ENCODE measurements at places on chromosomes 6 and 20.

- no peak for DNase-seq
Observed at GRCh38 chr6:134293659-134294161, 24.2 kb downstream of the SGK1 start.

DNA sequence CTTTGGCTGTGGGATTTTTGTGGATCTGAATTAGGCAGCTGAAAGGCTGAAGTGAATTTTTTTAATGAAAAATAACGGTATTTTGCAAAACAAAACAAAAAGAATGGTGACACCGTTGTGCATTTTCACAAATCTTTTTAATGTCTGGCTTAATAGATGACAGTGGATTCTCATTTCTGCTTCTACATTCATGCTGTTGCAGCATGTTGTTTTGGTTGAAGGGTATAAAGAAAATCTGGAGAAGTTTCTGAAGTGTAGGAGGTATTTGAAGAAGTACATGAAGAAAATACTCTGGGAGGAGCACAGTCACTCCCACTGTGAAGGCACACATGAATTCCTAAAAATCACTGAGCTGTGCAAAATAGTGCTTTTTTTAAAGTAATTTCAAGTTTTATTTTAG is 3.1 kb upstream of the MAP3K5 start:
- DNase-seq, result no peak

GRCh38 chr6:164906766-164907165 is 402.6 kb downstream of the C6orf118 start:
- no peak for DNase-seq

- no peak for DNase-seq
Observed at GRCh38 chr6:1256435-1257008, 55.4 kb upstream of the FOXQ1 start.

DNA sequence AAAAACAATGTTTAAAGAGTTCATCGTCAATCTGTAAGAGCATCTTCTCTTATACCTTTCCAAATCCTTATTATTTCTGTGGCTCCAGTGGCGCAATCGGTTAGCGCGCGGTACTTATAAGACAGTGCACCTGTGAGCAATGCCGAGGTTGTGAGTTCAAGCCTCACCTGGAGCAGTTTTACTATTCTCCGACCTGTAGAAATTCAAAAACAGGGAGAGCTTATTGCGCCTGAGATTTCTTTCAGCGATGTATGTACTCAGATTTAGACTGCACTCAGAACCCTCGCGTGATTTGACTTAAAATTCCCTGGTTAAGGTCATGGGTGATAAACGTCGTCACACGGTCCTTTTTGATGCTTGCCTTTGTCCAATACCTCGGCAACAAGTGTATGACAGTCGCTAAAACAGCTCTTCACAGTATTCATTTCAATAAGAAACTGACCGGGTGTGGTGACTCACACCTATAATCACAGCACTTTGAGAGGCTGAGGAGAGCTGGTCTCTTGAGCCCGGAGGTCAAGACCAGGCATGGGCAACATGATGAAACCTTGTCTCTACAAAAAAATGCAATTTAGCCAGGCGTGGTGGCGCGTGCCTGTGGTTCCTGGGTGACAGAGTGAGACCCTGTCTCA is 11.9 kb downstream of the GPX5 start:
- no peak for DNase-seq

DNA sequence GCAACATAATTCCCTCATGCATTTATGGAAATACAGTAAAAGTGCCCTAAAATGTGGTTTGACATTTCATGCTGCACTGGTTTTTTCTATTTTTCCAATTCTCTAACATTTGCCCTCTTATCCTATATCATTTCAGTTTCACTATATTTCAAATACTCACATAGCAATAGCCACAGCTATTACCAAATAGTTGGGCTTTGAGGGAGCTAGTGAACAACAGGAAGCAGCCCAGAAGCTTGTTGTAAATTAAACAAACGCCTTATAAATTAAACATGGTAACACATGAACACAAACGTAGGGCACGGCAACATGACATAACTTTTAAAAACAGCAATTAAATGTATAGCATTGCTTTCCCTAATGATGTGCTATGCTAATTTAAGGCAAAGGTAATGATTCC is 469.0 kb downstream of the CDC5L start:
- no peak for DNase-seq

GRCh38 chr6:1603708-1604107 is 6.0 kb upstream of the FOXC1 start:
- no peak for DNase-seq

DNA sequence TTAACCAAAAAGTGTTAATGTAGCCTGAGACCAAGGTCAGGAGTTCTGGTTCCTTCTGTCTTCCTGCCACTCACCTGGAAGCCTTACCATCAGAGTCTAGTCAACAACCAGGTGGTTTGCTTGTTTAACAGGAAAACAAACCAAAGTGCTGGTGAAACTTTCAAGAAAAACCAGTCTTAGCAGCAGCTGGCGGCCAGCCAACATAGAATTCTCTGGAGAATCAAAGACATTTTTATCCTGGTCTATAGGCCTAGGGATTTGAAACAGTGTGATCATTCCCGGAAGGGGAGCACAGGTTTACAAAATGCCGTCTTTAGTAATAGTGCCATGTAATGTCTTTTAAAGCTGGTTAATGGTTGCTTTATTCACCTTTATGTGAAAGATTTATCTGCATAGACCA is 146.6 kb upstream of the AKIRIN2 start:
- DNase-seq, result peak; percentile 26

DNA sequence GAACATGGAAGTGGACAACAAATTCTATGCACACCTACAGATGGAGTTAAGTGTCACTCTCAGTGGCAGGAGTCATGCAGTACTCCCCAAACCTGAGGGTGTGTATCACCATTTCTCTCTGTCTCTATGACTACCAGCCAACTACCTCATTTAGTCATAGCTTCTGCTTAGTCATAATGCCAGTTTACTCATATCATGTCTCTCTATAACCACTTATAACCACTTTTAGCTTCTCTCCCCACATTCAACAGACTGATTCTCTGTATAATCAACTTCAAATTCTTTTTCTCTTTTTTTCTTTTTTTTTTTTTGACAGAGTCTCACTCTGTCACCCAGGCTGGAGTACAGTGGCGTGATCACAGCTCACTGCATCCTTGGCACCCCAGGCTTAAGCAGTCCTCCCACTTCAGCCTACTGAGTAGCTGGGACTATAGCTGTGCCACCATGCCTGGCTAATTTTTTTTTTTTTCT is 13.8 kb upstream of the GTF3C6 start:
- DNase-seq, result peak; percentile 99

GRCh38 chr20:33005132-33005566 is 916 bp upstream of the SUN5 start:
- peak; percentile 37 for DNase-seq

Data from common myeloid progenitor, CD34-positive (primary cell).